ENCODE measurements at places on chromosomes 3 and 15. TPM values are rescaled to one million over a fixed set of nuclear protein-coding genes. Genes with fewer than 3 reads are reported as not detected.

SAMMSON gene
- not detected for polyA plus RNA-seq

GOLGA8F gene
- polyA plus RNA-seq: not detected

ANKUB1 gene
- not detected for polyA plus RNA-seq

DNA sequence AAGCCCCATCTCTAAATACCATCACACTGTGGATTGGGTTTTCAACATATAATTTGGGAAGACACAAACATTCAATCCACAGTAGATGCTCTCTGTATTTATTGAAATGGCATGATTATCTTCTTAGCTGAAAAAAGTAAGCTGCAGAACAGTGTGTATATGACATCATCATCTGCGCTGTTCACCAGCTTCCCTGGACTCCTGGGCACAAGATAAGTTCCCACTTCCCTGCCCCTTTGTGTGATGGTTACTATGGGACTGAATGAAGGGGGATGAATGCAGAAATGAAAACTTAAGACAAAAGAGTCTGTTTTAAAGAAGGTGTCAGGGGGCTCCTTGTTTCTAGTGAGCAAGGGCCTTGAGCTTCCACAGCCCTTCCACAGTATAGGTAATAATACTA, 20.0 kb upstream of the GPD1L start:
- H3K4me3 ChIP-seq: no peak overlapping the region
- no peak overlapping the region for H3K27ac ChIP-seq
- DNase-seq: no peak
- no peaks in the 10 kb centered on the region for H3K27me3 ChIP-seq

CDHR4 gene
- polyA plus RNA-seq: 0.13 TPM

DNA sequence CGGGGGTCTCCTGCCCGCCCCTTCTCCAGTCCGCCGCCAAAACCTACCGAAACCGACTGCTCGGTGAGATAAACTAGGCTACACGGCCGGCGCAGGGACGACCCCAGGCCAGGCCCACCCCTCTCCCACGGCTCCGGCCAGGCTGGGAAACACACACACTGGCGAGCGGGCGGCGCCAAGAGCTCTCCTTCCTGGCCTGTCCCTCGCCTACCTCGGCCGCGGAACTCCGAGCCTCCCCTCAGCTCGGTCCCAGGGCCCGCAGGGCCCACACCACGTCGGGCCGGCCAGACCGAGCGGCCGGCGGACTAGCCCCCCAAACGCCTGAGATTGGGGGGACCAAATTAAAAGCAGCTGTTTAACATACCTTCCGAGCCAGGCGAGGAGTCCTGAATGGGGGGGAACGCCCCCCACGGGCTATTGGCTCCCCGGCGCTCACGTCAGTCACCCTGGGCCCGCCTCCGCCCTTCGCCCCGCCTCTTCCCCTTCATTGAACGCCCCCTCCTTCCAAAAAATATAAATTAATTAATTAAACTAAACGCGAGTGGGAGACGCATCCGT, 4.0 kb upstream of the SIN3A start:
- no peaks in the 10 kb centered on the region for H3K27me3 ChIP-seq
- H3K4me3 ChIP-seq: peak overlapping the region; percentile 93
- H3K4me1 ChIP-seq: peaks cover 16% of the 10 kb centered on the region
- DNase-seq: peak; percentile 90
- no peaks in the 10 kb centered on the region for H3K36me3 ChIP-seq

DNA sequence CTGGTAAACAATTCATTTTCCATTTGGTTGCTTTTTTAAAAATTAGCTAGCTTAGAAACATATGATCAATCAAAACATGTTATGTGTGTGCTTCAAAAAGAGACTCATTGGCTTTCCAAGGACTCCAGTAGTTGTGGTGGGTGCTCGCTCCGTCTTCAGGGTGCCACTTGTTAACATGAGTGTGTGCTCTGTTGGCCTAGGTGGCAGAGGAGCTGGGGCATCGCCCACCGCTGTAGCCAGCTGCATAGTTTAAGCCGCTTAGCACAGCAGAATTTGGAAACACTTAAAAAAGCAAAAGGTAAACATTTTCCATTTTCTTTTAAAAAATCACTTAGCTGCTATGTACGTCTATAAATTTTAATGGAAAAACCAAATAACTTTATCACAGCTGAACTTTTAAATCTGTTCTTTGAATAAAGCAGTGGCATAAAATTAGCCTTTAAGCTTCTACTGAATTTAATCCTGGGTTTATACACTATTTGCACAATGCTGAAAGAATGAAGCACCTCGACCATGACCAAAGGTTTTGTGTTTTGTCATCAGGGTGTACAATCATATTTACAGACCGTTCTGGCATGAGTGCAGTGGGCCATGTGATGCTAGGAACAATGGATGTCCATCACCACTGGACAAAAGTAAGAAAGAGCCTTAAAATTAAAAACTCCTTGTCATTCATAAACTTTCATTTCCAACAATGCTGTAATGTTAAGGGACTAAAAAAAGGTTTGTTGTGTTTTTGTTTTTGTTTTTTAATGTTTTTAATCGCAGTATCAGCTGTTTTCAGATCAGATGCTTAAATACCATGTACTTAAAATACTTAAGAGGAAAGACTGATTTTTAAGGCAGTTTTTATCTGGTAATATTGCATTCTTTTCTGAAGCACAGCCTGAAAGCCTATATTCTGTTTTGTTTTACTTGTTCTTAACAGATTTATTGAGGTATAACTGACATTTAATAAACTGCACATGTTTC, 57.9 kb downstream of the TCAIM start:
- no peak for DNase-seq
- H3K4me1 ChIP-seq: no peaks in the 10 kb centered on the region
- no peak overlapping the region for H3K27ac ChIP-seq
- peaks cover 11% of the 10 kb centered on the region for H3K36me3 ChIP-seq
- no peak overlapping the region for H3K4me3 ChIP-seq

- H3K4me3 ChIP-seq: no peak overlapping the region
- no peaks in the 10 kb centered on the region for H3K4me1 ChIP-seq
- no peaks in the 10 kb centered on the region for H3K27me3 ChIP-seq
These were observed 651.6 kb downstream of the NTRK3 start for GRCh38 chr15:87604857-87605446.

GRCh38 chr15:26232691-26233090, 369.6 kb upstream of the ATP10A start:
- no peak overlapping the region for H3K4me3 ChIP-seq
- no peak overlapping the region for H3K27ac ChIP-seq
- no peaks in the 10 kb centered on the region for H3K27me3 ChIP-seq
- DNase-seq: no peak
- no peaks in the 10 kb centered on the region for H3K36me3 ChIP-seq

DNA sequence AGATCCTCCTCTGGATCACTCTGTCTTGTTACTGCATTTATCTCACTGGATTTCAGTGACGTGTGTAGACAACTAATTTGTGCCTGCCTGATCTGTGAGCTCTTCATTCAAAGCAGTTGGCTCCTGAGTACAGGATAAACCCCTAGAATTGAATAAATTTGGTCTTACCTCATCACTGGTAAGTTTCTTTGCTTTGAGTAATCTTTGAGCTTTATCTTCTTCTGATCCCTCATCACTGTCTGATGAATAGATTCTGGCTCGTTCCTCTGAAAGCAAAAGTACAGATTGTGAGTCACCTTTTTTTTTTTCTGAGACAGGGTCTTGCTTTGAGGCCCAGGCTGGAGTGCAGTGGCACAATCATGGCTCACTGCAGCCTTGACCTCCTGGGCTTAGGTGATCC, 24.5 kb downstream of the LEO1 start:
- no peaks in the 10 kb centered on the region for H3K4me1 ChIP-seq
- H3K27me3 ChIP-seq: no peaks in the 10 kb centered on the region
- H3K4me3 ChIP-seq: no peak overlapping the region

- no peak overlapping the region for H3K4me3 ChIP-seq
- H3K27ac ChIP-seq: peak overlapping the region; percentile 29
- peaks cover 10% of the 10 kb centered on the region for H3K4me1 ChIP-seq
These were observed 14.9 kb downstream of the ARL8B start for GRCh38 chr3:5136919-5137429.

DNA sequence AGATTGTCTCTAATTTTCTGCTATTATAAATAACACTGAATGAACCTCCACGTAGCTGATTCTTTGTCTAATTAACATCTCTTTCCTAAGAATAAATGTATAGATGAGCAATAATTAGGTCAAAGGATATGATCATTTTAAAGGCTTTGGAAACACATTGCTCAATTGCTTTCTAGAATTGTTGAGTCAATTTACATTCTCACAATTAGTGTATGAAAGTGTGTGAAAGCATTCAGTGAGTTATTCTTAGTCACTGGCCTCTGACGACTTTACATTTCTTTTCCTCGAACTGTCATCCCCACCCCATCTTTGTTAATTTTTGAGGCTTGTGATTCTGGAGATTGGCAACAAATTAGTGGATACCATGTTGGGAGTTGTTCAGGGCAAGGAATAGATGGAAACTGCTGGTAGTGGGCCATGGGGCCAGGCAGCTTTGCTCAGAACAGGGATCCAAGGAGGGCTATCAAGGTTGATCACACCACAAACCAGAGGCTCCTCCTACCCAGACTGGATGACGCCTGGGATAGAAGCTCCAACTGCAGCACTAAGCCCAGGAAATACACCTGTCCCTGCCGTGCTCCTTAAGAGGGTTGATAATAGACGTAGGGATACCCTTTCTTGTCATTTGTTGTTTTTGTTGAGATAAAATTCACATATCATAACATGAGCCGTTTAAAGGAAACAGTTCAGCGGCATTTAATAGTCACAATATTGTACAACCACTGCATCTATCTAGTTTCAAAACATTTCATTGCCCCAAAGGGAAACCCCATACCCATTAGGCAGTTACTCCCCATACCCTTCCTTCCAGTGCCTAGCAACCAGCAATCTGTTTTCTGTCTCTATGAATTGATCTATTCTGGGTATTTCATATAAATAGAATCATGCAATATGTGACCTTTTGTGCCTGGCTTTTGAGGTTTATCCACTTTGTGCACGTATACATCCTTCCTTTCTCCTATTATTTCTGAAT, 27.9 kb downstream of the EIF1B start:
- no peaks in the 10 kb centered on the region for H3K4me1 ChIP-seq
- no peaks in the 10 kb centered on the region for H3K36me3 ChIP-seq
- H3K4me3 ChIP-seq: no peak overlapping the region
